ENCODE measurements at places on chromosomes 1 and 21.

DNA sequence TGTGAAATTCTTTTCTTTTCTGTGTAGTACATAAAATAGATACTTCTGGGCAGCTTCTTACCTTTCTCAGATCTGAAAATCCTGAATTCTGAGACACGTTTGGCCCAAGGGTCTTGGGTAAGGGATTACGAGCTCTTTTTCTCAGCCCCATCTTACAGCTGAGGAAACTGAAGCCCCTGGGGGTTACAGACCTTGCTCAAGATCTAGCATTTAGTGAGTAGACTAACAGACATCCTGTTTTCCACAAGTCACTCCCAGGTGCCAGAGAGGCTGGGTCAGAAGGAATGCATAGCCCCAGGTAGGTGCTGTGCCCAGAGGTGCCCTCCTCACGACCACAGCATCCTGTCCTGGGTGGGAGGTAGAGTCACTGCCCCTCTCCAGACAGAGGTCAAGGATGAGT is 13.2 kb upstream of the CREG1 start:
- no peak for DNase-seq

DNA sequence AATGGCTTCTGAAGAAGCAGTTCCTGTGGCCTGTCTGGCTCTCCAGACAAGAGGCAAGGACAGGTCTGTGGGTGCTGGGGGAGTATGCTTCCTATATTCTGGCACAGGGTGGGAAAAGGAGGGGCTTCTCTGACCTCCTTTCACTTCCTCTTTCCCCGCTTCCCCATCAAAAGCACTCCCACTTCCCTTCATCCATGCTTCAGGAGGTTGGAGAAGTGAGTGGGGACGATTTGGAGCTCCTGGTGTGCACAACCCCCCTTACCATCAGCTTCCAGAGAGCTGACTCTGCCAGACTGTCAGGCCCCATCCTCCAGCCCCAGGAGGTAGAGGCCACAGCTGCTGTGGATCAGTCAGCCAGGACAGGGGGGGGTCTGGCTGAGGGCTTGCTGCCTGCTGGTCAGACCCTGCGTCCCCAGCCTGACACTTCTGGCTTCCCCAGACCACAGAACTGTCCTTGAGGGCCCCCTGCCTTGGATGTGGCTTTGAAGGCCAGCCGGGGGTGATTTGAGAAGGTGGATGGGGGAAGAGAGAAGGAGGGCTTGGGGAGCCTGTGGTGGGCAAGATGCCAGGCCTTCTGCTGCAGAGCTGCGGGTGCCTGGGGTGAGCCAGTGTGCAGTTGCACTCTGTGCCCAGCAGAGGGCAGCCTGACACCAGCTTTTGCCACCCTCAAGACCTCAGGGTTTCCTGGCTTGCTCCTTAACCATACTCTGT is 21.5 kb upstream of the TMEM222 start:
- DNase-seq: peak; percentile 70

- no peak for DNase-seq
Observed at GRCh38 chr21:42624095-42624790, 29.2 kb upstream of the PDE9A start.

DNA sequence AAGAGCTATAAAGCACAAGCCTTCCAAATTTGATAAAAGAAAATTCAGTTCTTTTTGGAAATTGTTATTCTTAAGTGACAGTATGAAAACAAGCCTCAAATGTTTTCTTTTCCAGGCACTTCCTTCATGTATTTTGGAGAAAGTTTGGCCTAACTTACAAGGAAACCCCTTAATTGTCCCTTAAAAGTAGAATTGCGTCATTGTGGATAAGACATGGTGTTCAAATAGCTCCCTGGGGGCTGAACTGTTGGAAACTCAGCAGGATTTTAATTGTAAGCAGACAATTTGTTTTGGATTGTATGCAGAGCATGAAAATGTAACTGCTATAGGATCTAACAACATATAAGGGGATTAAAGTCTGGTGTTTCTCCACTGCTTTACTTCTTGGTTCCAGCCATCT is 35.4 kb upstream of the FGGY start:
- no peak for DNase-seq
